Eye (tissue), 1 donor: ENCODE measurements at places on chromosomes 4 and X.

GRCh38 chr4:168797738-168798375 lies 212.2 kb downstream of the CBR4 start:
- DNase-seq = no peak

- peak; percentile 63 for DNase-seq
These were observed 63.4 kb downstream of the FHDC1 start for GRCh38 chr4:152999346-153000075.

DNA sequence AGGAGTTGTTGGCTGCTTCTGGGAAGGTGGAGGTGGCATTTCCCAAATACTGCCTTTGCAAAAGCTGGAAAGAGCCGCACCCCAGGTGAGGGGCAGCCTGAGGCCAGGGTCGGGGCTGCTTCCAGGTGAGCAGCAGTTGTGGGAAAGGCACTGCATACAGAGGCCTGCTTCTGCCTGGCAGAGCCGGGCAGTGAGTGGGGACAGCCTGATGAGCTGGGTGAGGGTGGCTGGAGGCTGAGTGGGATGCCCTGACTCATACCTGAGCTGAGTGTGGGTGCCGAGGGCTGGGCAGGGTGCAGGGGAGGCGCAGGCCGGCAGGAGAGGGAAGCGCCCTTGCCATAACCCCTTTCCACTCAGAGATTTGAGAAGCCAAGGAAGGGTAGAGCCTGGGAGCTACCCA lies 6.5 kb upstream of the PSAPL1 start:
- DNase-seq = no peak

DNA sequence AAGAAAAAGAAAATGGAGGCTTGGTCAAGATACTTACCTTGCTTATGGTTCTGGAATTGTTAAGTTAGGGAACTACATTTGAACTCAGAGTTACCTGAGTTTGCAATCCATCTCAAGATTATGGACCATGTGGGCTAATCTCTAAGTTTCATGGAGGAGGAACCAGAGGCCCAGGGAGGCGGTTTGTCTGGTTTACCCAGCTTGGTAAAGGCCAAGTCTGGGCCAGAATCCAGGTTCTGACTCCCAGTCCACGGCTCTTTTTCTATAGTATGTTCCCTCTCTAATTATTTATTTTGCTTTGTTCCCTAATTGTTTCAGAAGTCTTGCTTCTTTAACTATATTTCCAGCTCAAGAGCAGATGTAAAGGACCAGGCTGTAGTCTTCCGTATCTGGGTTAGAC lies 168.1 kb downstream of the FRAS1 start:
- DNase-seq = no peak

GRCh38 chr4:68907788-68908700 lies 43.6 kb downstream of the UGT2A3 start:
- no peak for DNase-seq

DNA sequence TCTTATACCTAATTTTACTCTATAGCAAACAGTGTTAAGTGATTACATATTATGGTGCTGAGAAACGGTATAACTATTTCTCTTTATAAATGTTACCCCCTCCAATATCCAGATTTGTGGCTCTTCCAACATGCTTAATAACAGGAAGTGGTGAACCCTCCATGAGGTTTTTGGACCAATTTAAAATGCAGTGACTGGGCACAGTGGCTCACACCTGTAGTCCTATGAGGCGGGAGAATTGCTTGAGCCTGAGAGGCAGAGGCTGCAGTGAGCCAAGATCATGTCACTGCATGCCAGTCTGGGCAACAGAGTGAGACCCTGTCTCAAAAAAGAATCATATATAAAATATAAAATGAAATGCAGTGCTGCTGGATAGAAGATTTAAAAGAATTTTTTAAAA lies 137.3 kb downstream of the MGST2 start:
- DNase-seq = no peak

DNA sequence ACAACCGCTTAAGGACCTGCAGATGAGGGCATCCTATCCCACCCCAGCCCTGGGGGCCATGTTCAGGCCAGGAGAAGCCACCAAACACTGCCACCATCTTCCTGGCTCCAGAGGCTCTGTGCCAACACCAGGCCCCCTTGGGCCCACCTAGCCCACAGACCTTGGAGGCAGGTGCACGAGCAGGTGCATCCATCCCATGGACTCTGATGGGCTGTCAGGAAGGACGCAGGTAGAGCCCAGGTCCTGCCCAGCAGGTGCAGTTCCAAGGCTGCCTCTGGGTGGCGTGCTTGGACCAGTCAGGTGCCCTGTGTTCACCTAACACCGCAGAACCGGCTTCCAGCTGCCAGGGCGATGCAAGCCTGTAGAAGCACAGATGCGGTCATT lies 22.8 kb upstream of the PDE6B start:
- DNase-seq = peak; percentile 81

DNA sequence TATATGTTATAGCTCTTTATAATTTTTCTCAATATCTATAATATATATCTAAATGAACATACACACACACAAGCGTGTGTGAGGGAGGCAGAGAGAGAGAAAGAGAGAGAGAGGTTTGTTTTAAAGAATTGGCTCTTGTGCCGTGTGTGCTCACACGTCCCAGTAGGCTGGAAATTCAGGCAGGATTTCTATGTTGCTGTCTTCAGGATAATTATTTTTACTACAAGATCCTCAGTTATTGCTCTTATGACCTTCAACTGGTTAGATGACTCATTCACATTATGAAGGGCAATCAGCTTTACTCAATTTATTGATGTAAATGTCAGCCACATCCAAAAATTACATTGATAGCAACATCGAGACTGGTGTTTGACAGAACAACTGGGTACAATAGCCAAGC lies 1520.7 kb upstream of the PCDH7 start:
- no peak for DNase-seq

DNA sequence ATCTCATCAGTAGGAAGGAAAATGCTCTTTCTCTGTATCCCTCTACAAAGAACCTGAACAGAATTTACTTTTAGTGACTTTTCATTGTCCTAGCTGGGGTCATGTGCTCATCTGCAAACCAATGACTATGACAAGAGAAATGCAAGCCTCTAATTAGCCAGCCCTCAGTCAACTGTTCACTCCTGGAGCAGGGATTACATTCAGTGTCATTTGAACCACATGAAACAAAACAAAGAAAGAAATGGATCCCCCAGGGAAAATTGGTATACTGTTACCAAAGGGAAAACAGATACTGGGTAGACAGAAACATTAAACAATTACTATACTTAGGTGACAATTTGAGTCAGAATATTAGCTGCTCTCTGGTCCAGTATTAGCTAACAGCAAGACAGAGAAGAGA lies 173.6 kb downstream of the RCHY1 start:
- DNase-seq = no peak

- DNase-seq = no peak
These were observed 8.3 kb downstream of the CDX4 start for GRCh38 chrX:73455171-73455570.

- DNase-seq = no peak
These were observed 71.8 kb downstream of the AFAP1 start for GRCh38 chr4:7867701-7868435.

- DNase-seq = no peak
These were observed 139.0 kb downstream of the ADAMTS3 start for GRCh38 chr4:72430050-72430449.

DNA sequence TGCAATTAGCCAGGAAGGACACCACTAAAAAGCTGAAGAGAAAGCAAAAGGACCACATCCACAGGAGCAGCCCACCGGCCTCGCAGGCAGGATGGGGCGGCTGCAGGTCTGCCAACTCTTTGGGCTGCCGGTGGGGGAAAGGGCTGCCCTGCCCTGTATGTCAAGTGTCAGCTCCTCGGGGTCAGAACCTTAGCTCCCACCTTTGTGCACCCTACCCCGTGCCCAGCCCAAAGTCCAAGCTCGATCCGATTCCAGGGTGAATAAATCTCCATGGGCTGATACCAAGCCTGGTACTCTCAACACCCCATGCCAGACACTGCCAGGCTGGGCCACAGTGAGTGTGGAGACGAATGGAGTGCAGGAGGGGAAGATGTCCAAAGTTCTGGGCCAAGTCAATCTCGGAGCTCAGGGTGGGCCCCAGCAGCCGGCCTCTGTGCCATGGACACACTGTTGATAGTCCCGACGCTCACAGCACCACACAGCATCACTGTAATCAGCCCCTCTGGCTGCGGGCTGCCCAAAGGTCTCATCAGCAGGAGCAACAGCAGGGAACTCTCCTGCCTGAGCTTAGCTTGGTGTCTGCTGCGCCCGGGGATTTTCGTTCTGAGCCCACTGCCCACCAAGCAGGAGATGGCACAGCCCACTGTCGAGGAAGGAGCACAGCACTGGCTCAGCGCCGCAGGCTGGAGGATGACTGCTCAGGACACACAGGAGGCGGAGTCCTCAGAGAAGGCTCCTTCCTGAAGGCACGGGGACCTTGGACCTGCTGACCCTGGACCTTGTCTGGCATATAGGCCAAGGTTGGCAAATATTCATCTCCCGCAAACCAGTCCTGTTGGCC lies 84.4 kb downstream of the JAKMIP1 start:
- no peak for DNase-seq
